ENCODE measurements at places on chromosomes 13 and 19.

GRCh38 chr13:73481886-73482445, 423.2 kb downstream of the KLF5 start:
- DNase-seq: no peak

DNA sequence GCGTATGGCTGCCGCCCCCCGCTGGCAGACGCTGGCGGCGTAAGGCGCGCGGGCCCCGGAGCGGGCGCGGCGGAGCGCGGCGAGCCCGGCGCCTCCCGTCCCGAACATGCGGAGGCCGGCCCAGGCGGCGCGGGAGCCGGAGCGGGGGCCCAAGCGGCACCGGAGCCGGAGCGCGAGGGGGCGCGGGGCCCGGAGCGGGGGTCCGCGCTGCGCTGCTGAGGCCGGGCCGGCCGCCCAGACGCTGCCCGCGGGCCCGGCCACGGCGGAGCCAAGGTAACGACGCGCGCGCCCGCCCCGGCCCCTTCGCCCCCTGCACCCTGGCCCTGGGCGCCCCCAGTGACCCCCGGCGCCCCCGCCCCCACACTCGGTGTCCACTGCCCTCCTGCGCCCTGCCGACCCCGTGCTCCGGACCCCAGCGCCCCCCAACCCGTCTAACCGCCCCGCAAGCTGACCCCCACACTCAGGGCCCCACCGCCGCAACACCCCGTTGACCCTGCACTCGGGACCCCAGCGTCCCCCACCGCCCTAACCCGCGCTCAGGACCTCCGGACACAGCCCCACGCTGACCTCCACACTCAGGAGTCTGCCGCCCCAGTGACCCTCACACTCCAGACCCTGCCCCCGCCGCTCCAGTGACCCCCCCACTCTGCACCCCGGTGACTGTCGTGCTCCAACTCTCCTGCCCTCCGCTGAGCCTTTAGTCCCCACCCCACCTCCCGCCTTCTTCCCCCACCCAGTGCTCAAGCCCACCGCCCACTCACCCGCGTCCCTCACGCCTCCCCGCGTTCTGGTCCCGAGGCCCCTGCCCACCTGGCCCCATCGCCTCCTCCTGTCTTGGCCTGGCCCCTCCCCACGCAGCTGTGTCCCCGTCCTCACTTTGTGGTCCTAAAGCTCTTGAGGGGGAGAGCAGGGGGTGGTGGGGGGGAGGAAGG, at the start of gene CSNK1G2:
Gene CSNK1G2, plus strand, starts transcription at position 27 of the 932 bp plus-strand sequence. CDS start 28,601 bp downstream, outside the sequence.
- DNase-seq: no peak

GRCh38 chr13:28621449-28621848, 37.5 kb upstream of the POMP start:
- DNase-seq: no peak

DNA sequence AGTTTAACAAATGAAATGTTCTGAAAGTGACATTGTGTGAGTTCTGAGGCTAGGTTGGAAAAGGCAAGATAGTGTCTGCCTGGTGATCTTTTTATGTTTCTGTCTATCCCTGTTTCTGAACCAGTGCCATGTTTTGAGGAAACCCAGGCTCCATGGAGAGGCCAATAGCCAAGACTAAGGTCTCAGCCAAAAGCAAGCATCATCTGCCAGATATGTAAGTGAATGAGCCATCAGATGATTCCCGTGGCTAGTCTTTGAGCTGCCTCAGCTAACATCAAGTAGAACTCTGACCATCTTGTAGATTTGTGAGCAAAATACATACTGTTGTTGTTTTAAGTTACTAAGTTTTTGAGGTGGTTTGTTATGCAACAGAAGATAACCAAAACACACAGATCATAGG, 19.6 kb upstream of the CCNA1 start:
- no peak for DNase-seq

GRCh38 chr19:6476155-6476895, 5.3 kb downstream of the DENND1C start:
- DNase-seq: peak; percentile 37

- no peak for DNase-seq
These were observed 175.1 kb downstream of the ITGBL1 start for GRCh38 chr13:101627556-101627943.

- no peak for DNase-seq
These were observed 21.5 kb upstream of the OXGR1 start for GRCh38 chr13:97015661-97016350.

GRCh38 chr13:22980936-22981335, 199.8 kb upstream of the SGCG start:
- DNase-seq: no peak

- DNase-seq: no peak
These were observed 24.3 kb downstream of the TMTC4 start for GRCh38 chr13:100650326-100650725.

- no peak for DNase-seq
These were observed 11.4 kb downstream of the FCHO1 start for GRCh38 chr19:17762505-17763229.

DNA sequence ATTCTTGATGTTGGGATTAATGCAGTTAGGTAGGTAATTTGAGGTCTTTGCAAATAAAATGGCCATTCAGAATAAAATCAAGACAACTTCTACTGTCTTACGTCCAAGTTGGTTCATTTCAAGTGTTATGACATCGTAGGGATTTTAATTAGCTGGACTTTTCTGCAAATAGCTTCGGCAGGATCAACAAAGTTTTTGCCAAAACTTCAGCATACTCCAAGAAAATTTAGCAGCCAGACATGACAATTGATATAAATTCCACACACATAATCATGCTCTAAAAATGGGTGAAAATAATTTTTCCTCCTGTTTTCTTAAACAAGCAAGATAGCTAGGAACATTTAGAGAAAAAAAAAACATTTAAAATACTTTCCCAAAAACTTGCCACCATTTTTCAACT, 158.8 kb downstream of the RGCC start:
- DNase-seq: no peak

- peak; percentile 61 for DNase-seq
These were observed at the start of gene ZNF285 for GRCh38 chr19:44401139-44402115. ZNF285 (minus strand) TSS chr19:44401608; CDS start chr19:44397213, 4,395 bp downstream.

DNA sequence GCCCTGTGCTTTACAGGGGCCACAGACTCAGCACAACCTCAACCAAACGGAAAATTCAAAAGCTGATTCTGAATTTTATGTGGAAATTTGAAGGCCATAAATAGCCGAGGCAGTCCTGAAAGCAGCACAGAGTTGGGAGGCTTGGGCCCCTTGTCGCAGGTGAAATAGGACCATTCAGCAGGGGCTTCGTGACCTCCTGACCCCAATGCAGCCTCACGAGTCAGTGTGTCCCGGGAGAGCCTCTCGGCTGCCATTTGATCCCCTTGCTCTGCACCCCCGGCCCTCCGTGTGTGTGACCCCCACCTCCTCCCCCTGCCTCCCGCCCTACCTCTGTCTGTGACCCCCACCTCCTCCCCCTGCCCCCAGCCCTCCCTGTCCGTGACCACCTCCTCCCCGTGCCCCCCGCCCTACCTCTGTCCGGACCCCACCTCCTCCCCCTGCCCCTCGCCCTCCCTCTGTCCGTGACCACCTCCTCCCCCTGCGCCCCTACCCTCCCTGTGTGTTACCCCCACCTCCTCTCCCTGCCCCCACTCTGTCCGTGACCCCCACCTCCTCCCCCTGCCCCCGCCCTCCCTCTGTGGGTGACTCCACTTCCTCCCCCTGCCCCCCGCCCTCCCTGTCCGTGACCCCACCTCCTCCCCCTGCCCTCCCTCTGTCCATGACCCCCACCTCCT, 41.7 kb upstream of the TFDP1 start:
- DNase-seq: no peak

- no peak for DNase-seq
These were observed at the start of gene GPR18 for GRCh38 chr13:99258210-99258860. GPR18 (minus strand) TSS chr13:99258379; CDS start chr13:99255872, 2,507 bp downstream.

- no peak for DNase-seq
These were observed 108.2 kb downstream of the SHISA2 start for GRCh38 chr13:25943658-25944057.

DNA sequence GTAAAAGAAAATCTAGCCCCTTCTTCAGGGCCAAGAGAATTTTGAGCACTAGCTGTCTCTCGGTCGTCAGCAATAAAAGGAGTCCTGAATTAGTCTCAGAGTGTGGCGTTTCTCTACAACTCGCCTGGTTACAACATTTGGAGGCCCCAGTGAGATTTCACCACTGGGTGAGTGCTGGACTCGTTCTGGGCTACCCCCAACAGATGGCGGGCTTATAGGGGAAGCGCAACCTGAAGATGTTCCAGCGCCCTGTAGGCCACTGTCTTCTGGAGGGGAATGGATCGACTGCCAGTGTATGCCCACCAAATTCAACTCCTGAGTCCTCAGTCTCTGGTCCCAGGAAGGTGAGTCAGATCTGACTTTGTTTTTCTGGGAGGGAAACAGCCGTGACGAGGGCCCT, 11.7 kb upstream of the ZNF181 start:
- no peak for DNase-seq

- no peak for DNase-seq
These were observed 12.2 kb downstream of the ZNF112 start for GRCh38 chr19:44344255-44344654.

- no peak for DNase-seq
These were observed 16.8 kb upstream of the CELF5 start for GRCh38 chr19:3207461-3208242.

- no peak for DNase-seq
These were observed 38.1 kb downstream of the TMEM255B start for GRCh38 chr13:113796964-113797676.

- no peak for DNase-seq
These were observed 636 bp upstream of the RNF225 start for GRCh38 chr19:58394821-58395219.

GRCh38 chr19:41646589-41647204, 19.8 kb upstream of the CEACAM4 start:
- DNase-seq: peak; percentile 46

DNA sequence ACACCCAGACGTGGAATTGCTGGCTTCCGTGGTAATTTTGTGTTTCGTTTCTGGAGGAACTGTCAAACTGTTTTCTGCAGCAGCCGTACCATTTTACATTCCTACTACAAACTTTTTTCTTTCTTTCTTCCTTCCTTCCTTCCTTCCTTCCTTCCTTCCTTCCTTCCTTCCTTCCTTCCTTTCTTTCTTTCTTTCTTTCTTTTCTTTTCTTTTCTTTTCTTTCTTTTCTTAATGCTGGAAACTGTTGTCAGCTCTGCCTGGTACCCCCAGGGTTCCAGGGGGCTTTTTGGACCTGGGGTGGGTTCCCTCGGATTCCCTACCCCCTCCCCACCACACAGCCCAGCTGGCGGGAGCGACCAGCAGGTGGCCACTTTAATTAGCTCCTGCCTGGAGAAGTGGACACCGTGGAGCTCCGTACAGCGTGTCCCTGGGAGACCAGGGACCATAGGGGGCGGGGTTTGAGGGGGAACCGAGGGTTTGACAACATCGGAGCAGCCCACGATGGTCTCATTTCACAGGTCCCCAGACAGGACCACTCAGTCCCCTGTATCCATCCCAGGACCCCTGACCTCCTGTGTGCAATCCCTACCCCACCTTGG, 24.4 kb downstream of the CELF5 start:
- DNase-seq: no peak

GRCh38 chr13:91375116-91375729, 23.2 kb upstream of the GPC5 start:
- DNase-seq: no peak

DNA sequence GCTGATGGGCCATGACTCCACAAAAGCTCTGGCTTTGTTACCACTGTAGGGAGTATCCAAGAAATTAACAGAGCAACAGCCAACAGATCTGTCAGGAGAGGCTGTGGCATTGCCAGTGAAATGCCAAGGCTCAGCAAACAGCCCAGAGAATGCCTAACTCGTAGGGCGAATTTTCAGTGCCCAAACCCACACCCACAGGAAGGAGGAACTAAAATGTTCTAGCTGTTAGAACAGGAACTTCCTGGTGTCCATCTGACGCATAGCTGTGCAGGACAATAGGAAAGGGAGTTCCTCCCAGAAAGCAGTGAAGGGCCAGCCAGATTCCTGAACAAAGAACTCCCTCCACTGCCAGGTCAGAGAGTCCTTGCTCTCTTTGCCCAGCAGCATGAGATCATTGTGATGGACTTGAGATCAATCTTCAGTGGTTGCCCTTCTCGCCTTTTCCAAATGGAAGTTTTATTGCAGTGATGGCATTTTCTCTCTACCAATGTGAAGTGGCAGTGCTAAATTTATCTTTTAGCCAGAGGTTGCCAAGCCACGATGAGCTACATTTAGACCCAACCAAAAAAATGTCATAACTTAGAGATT, 224.2 kb upstream of the STARD13 start:
- DNase-seq: no peak

- DNase-seq: peak; percentile 27
These were observed 176.9 kb downstream of the SHISA2 start for GRCh38 chr13:25874907-25875306.

DNA sequence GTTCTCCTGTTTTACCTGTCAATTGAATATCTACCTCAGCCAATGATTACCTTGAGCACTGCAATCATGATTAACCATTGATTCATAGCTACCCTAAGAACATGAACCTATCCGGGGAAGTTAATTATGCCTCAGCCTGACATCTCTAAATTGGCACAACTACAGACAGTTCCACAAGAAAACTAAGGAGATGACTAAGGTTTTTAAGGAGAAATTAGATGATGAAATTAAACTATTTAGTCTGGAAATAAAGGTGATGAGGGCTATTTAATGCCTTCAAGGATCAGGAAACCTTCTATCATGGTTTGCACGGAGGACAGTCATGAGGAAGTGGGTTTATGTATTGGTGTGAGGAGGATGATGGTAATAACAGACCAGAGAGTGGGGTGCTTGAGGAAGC, 203.4 kb downstream of the COL4A1 start:
- no peak for DNase-seq

- DNase-seq: no peak
These were observed 954.7 kb downstream of the PCDH9 start for GRCh38 chr13:66275416-66275815.

GRCh38 chr19:10523135-10523636, 5.9 kb upstream of the S1PR5 start:
- DNase-seq: no peak

DNA sequence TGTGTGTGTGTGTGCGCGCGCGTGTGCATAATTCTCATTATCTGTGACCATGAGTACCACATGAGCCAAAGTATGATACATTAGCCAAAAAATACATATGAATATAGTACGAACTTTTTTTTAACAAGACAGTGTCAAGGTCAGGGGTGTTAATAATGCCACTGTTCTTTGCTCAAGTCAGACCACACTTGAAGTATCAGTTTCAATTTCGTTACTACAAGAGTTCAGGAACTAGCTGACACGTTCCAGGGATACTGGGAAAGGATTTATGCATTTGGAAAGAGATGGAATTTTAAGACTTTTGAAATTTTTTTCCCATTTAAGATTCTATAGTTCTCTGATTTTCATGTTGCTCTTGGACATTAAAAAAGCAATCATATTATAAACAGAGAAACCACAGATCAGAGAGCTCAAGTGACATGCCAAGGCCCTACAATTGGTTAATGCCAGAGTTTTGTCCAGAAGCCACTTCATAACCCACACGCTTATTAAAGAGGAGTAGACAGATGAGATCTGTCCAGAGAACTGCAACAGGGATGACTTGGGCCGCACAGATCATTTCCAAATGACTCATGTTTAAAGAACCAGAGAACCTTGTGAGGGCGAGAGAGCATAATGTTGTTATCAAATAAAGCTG, 718.8 kb upstream of the SGCG start:
- no peak for DNase-seq
